Hepatic stellate cell (primary cell): ENCODE measurements at places on chromosomes 7 and 10.

- no peak for DNase-seq
Observed at GRCh38 chr7:85469446-85470010, 282.7 kb upstream of the SEMA3D start.

DNA sequence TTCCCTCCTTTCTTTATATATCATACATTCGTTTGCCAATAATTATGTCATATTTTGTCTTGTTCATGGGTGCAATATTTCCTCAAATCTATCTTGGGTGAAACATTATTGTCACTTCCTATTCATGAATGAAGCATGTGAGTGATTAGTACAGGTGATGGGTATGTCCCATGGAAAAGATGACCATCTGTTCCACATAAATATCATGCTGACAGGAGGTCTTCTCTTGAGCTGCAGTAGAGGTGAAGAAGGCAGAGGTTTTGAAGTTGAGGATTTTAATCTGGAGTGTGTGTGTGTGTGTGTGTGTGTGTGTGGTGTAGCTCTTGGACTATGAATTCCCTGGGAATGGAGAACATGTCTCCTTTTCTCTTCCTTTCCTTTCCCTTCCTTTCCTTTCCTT, 350.5 kb upstream of the CHRM2 start:
- no peak for DNase-seq

DNA sequence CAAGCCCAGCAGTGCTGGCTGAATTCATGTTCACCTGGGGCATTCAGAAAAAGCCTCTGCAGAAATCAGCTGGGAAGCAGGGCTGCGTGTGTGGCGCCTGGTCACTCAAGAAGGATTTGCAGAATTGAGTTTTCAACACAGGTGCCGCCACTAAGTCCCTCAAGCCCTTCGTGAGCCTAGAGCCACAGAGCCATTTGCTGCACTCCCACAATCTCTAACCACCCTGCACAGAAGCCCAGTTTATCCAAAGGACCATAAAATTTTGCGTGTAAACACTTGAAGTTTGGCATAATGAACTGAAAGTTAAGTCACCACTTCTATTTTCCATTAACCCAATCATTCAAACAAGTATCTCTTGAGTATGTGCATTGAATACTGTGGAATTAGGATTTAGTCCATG, 136.2 kb downstream of the DIP2C start:
- DNase-seq: no peak

GRCh38 chr7:4683884-4684565, 1.9 kb downstream of the FOXK1 start:
- peak; percentile 64 for DNase-seq

DNA sequence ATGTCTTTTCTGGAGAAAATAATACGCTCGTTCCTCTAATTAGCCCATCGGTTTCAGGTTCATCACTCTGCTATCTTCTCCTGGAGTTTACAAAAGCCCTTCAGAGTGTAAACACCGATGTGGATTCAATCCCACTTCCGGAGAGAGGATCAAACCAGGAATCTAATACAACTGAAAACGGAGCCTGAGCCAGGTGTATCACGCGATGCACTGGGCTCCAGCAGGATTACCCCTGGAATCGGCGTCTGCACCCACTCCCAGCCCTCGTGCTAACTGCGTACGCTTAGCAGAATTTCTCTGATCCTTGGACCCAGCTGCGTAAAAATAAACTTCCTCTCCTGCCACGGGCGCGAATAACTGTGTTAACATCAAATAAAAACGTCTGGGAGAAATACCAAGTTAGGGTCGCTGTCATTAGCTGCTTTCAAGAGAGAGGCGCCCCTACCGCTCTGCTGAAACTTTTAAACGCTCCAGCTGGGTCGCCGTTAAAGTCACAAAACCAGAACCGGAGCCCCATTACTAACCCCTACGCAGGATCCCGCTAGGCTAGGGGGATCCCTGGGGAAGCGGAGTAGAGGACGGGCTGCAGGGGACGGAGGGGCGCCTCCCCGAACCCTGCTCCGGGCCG, 502 bp downstream of the ZNF3 start:
- no peak for DNase-seq

DNA sequence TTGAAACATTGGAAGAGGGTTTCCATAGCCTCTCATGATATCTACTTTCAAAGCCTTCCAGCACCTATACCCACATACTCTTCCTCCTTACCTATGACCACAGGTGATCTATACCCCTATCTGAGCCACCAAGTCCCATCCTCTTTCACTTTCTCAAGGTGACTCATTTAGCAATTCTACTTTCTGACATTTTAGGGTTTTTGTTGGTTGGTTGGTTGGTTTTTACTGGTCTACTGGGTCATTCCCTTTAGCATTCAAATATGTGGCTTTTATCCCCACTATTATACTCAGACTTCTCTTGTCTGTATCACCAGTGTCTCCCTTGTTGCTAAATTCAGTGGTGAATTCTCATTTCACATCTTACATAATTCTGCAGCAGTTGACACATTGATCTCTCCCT, 130.4 kb upstream of the STEAP4 start:
- no peak for DNase-seq

DNA sequence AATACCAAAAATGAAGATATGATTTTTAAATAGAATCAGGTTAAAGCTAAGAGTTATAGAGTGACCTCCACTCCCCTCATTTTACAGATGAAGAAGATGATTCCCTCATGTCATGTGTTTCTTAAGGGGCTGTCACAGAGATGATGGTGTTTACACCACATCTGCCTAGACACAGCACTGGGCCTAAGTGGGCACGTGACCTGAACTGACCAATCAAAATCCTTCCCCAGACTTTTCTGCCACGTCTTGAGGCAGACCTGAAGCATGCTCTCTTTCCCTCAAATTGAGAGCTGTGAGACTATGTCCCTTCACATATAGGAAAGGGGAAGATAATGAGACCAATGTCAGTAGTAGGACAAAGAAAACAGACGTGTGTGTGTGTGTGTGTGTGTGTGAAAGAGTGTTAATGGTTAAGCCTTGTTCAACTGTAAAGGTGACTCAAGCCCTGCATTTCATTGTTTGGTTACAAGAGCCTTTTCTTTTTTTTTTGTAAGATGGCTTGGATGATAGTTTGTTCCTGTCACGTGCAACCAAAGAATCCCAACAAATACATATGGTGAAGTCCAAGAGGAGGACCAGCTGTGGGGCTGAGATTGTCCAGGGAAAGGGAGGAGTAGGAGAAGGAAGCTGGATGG, 172.8 kb upstream of the AOAH start:
- DNase-seq: no peak

DNA sequence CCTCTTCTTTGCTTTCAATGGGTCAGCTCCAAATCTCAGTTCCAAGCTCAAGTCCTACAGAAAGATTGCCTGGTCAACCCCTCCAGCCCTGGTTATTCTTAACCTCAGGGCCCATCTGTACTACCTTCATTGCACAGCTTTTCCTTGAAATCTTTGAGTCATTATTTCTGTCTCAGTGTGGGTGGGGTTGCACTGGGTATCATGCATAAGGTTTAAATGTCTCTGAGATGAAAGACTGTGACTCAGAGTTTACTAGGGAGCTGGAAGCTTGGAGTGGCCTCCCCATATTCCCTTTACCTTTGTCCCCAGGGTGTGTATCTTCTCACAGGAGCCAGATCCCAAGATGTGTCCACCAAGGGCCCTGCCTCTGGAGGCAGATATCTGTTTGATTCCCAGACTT, 3.3 kb upstream of the OR6V1 start:
- no peak for DNase-seq

DNA sequence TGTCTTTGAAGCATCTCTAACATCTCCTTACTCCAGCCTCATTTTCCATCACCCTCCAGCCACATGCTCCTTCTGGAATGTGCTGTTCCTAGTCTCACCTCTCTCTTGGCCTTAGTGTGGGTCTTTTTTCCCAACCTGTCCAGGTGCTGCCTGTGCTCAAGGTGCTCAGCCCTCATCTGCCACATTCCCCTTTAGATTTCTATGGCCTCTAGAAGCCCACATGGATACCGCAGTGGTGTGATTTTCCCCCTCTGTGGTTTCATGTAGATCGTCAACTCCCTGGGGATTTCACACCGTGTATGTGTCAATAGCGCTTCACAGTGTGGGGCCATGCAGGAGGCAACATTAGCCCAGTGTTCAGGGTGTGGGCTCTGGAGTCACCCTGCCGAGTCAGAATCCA, 32.5 kb downstream of the BMPER start:
- DNase-seq: no peak

DNA sequence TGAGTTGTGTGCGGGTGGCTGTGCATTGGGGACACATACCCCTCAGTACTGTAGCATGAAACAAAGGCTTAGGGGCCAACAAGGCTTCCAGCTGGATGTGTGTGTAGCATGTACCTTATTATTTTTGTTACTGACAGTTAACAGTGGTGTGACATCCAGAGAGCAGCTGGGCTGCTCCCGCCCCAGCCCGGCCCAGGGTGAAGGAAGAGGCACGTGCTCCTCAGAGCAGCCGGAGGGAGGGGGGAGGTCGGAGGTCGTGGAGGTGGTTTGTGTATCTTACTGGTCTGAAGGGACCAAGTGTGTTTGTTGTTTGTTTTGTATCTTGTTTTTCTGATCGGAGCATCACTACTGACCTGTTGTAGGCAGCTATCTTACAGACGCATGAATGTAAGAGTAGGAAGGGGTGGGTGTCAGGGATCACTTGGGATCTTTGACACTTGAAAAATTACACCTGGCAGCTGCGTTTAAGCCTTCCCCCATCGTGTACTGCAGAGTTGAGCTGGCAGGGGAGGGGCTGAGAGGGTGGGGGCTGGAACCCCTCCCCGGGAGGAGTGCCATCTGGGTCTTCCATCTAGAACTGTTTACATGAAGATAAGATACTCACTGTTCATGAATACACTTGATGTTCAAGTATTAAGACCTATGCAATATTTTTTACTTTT, 1.8 kb downstream of the DDIT4 start:
- no peak for DNase-seq

- no peak for DNase-seq
Observed at GRCh38 chr7:26007510-26007909, 144.5 kb upstream of the NFE2L3 start.

GRCh38 chr7:95602421-95602820, 6.1 kb upstream of the PDK4 start:
- no peak for DNase-seq

DNA sequence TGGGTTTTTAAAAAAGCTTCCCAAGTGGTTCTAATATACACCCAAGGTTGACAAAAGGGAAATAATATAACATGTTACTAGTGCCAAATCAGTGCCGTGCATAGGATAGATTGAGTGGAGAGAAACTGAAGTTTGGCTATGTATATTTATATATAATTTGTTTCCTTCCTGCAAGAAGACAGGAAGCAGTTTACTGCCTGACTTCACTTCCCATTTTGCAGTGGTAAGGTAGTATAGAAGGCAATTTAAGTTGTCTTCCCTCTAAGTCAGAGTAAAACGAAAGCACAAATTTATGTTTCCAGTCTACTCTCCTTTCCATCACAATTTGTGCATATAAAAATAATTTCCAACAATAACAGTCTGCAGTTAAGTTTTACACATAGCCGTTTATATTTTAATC, 3.4 kb upstream of the HYCC1 start:
- no peak for DNase-seq

GRCh38 chr10:76070916-76071315, 639.5 kb downstream of the LRMDA start:
- no peak for DNase-seq

- DNase-seq: no peak
Observed at GRCh38 chr7:134962270-134962780, 24.0 kb upstream of the AGBL3 start.

GRCh38 chr10:68235111-68235510, 3.2 kb upstream of the ATOH7 start:
- DNase-seq: no peak

DNA sequence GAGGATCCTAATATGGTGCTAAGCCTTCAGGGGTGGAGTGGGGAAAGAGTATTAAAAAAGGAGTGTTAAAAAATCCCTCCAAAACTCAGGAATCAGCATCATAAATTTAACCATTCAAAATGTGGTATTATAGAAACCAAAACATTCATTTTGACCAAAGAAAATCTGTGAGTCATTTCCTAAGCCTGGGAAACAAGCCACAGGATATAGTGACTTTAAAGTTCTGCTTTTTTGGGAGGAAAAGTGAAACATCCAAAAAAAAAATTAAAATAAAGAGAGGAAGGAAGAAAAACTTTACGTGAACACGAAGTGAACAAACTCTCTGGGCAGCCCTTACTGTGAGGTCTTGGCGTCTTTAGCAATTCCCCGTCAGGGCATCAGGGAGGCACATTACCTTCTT, 74.0 kb upstream of the GSDME start:
- no peak for DNase-seq

GRCh38 chr7:2403718-2404648, 572 bp downstream of the CHST12 start:
- peak; percentile 79 for DNase-seq

GRCh38 chr10:74628136-74628535, 198.3 kb upstream of the KAT6B start:
- no peak for DNase-seq

DNA sequence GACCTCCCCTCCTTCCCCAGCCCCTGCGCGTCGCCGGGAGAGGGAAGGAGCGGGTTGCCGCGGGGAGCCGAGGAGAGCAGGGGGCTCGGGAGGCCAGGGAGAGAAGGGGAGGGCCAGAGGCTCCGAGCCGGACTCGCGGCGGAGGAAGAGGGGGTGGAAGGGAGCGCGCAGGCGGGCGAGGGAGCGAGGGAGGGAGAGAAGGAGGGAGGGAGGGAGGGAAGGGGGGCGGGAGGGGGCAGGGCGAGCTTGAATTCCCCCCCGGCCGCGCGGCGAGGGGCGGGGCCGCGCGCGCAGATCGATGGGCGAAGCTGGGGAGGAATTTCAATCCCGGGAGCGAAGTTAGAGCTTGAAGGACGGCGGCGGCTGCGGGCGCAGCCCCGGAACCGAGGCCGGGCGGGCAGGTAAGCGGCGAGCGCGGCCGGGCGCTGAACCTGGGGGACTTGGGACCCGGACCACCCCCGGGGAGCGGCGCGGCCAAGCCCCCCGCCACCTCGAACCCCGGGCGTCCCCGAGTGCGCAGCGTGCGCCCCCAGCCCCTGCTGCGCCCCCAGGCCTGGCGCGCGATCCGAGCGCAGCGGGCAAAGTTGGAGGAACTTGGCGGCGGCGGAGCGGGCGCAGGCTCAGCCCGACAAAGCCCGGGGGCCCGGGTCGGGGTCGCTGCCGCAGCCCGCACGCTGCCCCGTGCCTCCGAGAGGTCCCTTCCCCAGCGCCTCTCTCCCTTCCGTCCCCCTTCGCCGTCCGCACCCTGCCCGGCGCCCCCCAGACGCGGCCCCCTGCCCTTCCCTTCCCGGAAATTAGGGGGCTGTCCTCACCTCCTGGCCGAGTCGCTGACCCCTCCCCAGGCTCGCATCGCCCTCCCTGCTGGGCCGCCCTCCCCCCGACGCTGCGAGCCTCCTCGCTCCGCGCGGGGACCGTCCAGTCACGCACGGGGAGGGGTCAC, at the start of gene ELFN1:
TSS of gene ELFN1 (plus strand) at position 324 of the 940 bp plus-strand sequence. CDS start 74,320 bp downstream, outside the sequence.
- no peak for DNase-seq

GRCh38 chr10:93199191-93199751, 125.6 kb downstream of the CYP26A1 start:
- peak; percentile 28 for DNase-seq
